ENCODE measurements at places on chromosomes 2 and 18.

DNA sequence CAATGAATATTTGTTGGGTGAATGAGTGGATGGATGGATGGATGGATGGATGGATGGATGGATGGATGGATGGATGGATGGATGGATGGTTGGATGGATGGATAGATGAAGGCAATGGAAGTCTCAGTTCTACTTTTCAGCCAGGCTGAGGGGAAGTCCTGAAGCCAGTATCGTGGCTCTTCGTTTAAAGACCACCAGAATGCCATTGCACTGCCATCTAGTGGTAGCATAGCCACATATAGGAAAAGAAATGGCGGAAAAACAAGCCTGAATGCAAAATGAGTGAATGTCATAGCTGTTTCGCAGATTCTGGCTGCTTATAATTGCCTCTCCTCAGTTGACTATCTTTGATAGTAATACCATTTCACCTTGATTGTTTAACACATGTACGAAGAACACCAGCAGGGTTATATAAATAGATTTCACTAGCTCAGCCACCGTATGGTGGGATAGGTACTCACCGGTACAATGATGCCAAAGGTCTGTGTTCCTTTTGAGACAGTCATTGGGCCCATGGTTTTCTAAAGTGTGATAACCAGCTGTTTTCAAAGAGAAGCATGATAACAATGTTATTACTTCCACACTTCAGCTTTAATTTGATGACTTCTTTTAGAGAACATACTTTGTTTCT, 62.3 kb upstream of the GREB1L start:
- DNase-seq = peak; percentile 44

- no peak for DNase-seq
Observed at GRCh38 chr2:224016963-224017362, 22.1 kb downstream of the SERPINE2 start.

GRCh38 chr18:49697757-49698524, 115.4 kb downstream of the ACAA2 start:
- DNase-seq = peak; percentile 85

DNA sequence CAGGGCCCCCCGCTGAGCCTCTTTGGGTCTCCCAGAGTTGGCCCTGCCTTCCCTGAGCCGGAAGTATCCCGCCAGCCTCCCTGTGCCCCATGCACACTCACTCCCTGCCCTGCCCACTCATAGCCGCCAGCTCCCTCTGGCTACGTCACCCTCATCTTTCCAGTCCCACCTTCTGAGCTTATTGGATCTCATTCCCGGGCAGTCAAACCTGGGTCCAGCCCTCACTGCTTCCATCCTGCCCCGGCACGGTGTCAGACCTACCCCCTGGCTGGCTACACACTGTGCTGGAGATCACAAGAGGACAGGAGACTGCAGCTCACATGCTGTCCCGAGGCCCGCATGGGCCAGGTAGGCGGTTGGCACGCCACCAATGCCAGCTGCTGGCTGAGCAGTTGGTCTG, 147.2 kb downstream of the ASB1 start:
- DNase-seq = no peak

DNA sequence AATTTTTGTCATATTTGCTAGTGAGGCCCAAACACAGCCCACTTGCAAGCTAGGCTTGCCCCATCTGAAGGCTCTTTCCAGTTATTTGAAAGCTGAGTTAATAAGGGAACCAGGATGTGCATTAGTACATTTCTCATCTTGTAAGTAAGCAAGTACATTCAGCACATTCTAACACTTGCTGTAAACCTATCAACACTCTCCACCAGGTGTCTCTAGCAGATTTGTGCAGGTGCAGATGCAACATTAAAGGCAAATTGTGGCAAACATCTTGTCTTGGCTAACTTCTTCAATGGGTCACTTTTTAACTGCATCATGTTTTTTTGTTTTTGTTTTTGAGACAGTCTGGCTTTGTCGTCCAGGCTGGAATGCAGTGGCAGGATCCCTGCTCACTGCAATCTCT, 25.3 kb upstream of the MFSD6 start:
- DNase-seq = no peak

DNA sequence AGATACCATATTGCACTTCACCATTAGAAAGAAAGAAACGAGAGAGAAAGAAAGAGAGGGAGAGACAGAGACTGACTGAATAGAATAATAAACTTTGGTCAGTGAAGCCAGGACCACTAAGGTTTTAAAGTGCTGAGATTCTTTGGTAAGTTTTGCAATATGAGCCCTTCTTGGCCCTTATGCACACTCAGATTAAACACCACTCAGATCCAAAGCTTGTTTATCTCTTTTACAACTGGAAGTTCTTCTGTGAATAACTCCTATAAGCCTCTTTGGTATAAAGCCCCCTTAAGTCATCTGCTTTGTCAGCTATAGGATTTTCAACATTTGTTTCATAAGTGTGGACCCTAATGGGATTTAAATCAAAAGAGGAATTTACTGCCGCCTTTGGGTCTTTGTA, 40.8 kb downstream of the PID1 start:
- no peak for DNase-seq

- peak; percentile 30 for DNase-seq
Observed at GRCh38 chr2:240451791-240452461, 16.5 kb downstream of the GPC1 start.

DNA sequence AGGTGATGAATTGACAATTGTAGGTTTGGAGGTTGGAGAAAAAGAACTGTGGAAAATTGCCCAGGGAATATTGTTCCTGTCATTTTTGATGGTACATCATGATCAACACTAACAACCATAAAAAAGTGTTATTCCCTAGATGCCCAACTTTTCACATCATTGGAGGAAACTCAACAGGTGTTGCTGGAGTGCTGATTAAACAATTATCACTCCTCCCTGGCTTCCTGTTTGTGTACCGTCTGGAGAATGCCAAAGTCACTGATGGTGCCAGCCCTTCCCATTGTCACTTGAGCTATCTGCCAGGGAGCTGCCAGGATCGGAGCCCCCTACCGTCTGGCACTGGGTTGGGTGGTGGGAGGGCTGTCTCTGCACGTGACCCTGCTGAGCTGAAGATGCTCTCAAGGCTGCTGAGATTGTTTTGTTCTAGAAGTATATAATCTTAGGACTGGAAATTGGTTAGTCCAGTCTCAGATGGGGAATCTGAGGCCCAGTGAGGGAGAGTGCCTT, 156.9 kb downstream of the PRKCE start:
- DNase-seq = no peak

Measured in right hindlimb (tissue), 1 donor.